ENCODE measurements at places on chromosomes 6 and 20. TPM values are rescaled to one million over a fixed set of nuclear protein-coding genes. Genes with fewer than 3 reads are reported as not detected.
A peak's percentile ranks its signal among the peaks of the same experiment; 100 is the strongest.

- peak overlapping the region; percentile 93 for H3K4me3 ChIP-seq
- H3K4me1 ChIP-seq = peaks cover 18% of the 10 kb centered on the region
- peak overlapping the region; percentile 86 for H3K27ac ChIP-seq
- no peaks in the 10 kb centered on the region for H3K27me3 ChIP-seq
Observed at GRCh38 chr6:89413006-89413400, 930 bp upstream of the RRAGD start.

- DNase-seq = no peak
- no peak within 1 kb of the TSS for H3K27ac ChIP-seq
- no peaks in the 10 kb centered on the region for H3K36me3 ChIP-seq
Observed at GRCh38 chr20:1184638-1185315, at the start of gene TMEM74B. TMEM74B (minus strand) TSS chr20:1184981; CDS start chr20:1183801, 1,180 bp downstream.

SLC26A8 gene
- 0.17 TPM for total RNA-seq

SYCP2L gene
- 0.13 TPM for total RNA-seq

GRCh38 chr6:134822920-134823709 lies 126.8 kb downstream of the ALDH8A1 start:
- no peaks in the 10 kb centered on the region for H3K36me3 ChIP-seq
- no peak for DNase-seq
- H3K27ac ChIP-seq = no peak overlapping the region

- H3K27ac ChIP-seq = no peak overlapping the region
- DNase-seq = no peak
- H3K27me3 ChIP-seq = no peaks in the 10 kb centered on the region
- H3K4me1 ChIP-seq = no peaks in the 10 kb centered on the region
- H3K36me3 ChIP-seq = no peaks in the 10 kb centered on the region
Observed at GRCh38 chr6:11241793-11242201, 9.3 kb upstream of the NEDD9 start.

UNC5CL gene
- 0.33 TPM for total RNA-seq

- no peaks in the 10 kb centered on the region for H3K27me3 ChIP-seq
- no peak overlapping the region for H3K4me3 ChIP-seq
- H3K4me1 ChIP-seq = peaks cover 68% of the 10 kb centered on the region
- no peak overlapping the region for H3K27ac ChIP-seq
- DNase-seq = no peak
- H3K36me3 ChIP-seq = no peaks in the 10 kb centered on the region
Observed at GRCh38 chr6:163427498-163428254, 13.2 kb downstream of the QKI start.

- H3K4me3 ChIP-seq = no peak overlapping the region
- no peaks in the 10 kb centered on the region for H3K36me3 ChIP-seq
- H3K4me1 ChIP-seq = no peaks in the 10 kb centered on the region
- H3K27ac ChIP-seq = no peak overlapping the region
Observed at GRCh38 chr6:25872814-25873213, 1.2 kb downstream of the SLC17A3 start.

KCNQ2 gene
- total RNA-seq = 1.6 TPM

GRCh38 chr20:61901392-61902220 lies 164.1 kb downstream of the TAF4 start:
- no peaks in the 10 kb centered on the region for H3K27me3 ChIP-seq
- H3K27ac ChIP-seq = no peak overlapping the region
- no peaks in the 10 kb centered on the region for H3K4me1 ChIP-seq
- no peaks in the 10 kb centered on the region for H3K36me3 ChIP-seq
- no peak for DNase-seq

BEND3 gene
- total RNA-seq = 1.7 TPM

PAK5 gene
- total RNA-seq = 0.23 TPM

DNA sequence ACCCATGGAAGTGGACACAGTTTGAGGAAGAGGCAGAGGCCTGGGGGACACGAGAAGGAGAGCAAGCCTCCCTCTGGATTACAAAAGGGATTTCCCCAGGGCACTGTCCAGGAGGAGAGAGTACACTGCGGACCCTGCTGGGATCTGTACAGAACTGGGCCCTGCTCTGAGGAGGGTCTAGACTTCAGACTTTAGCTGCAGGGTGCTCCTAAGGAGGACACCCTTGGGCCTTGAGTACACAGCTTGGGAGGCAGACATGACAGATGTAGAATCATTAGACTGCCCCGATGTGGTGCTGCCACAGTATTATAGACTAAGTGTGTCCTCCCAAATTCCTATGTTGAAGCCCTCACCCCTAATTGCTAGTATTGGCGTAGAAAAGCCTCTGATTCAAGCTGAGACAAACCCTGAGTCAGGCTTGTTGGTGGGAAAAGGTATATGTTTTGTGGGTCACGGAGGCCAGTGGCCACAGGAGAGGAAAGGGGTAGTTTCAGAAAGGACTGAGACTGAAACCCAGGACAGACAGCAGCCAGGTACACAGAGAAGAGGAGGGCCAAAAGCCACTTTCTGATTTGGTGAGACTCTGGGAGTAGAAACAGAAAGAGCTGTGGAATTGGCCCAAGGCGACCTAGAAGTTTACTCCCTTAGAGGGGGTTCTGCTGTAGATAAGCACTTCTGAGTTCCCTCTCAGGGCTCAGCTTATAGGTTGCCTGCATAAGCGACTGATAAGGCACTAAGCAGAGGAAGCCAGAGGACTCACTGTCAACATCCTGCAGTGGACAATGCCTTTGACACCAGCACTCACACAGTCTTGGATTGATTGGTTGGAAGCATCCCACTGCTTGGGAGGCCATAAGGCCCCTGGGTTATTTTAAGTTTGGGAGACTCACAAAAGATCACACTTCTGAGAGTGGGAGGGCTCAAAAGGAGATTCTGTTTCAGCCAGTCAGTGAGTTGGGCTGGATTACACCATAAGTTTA lies 16.5 kb upstream of the SH3BGRL2 start:
- H3K4me3 ChIP-seq = no peak overlapping the region
- H3K4me1 ChIP-seq = no peaks in the 10 kb centered on the region
- H3K27me3 ChIP-seq = no peaks in the 10 kb centered on the region
- DNase-seq = no peak

DNA sequence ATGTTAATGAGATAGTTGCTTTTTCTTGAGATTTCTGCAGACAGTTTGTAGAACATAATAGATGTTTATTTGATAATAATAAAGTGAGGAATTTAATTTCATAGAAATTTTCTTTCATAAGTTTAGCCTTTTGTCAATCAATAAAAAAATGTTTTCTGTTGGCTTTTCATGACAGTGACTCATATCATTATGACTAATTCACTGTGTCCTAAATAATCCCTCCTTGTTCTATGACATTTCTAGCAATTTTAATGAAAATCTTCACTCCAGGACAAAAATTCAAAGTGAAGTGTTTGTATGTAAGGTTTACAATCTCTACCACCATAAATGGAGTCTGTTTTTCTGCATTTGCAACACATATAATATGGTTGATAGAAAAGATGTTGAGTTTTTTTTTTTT lies 109.9 kb downstream of the UTRN start:
- H3K27me3 ChIP-seq = no peaks in the 10 kb centered on the region
- DNase-seq = no peak
- H3K27ac ChIP-seq = no peak overlapping the region
- no peaks in the 10 kb centered on the region for H3K36me3 ChIP-seq

MTFR2 gene
- not detected for total RNA-seq

DNA sequence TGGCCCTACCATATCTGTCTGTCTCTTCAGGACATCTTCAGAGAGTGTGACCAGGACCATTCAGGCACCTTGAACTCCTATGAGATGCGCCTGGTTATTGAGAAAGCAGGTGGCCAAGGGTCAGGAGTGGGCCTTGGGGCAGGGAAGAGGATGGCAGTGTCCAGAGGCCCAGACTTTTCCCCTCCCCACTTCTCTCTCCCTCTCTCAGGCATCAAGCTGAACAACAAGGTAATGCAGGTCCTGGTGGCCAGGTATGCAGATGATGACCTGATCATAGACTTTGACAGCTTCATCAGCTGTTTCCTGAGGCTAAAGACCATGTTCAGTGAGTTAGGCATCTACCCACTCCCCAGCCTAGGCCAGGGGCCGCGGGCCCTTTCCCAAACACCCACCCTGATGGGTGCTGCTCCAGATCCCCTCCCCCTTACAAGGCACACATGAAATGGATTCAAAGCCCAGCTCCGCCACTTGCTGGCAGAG lies 24.3 kb downstream of the CAPN11 start:
- H3K4me1 ChIP-seq = peaks cover 17% of the 10 kb centered on the region
- no peaks in the 10 kb centered on the region for H3K36me3 ChIP-seq
- DNase-seq = no peak
- no peak overlapping the region for H3K4me3 ChIP-seq
- H3K27me3 ChIP-seq = no peaks in the 10 kb centered on the region

- H3K36me3 ChIP-seq = no peaks in the 10 kb centered on the region
- H3K27me3 ChIP-seq = no peaks in the 10 kb centered on the region
Observed at GRCh38 chr20:2385026-2385425, 4.3 kb downstream of the TGM6 start.

TNFRSF21 gene
- 37.0 TPM for total RNA-seq

- H3K36me3 ChIP-seq = no peaks in the 10 kb centered on the region
- DNase-seq = no peak
- no peak overlapping the region for H3K27ac ChIP-seq
- no peaks in the 10 kb centered on the region for H3K27me3 ChIP-seq
Observed at GRCh38 chr6:144019929-144020328, 11.9 kb upstream of the PLAGL1 start.

TMEM74B gene
- total RNA-seq = 2.1 TPM

Measured in esophagus muscularis mucosa (tissue), 4 donors.